ENCODE measurements at places on chromosomes 3 and 15.

- no peak for DNase-seq
Measured at GRCh38 chr3:111618945-111619344, 23.8 kb upstream of the ZBED2 start.

- DNase-seq = no peak
Measured at GRCh38 chr3:171986176-171986575, 53.2 kb upstream of the FNDC3B start.

- no peak for DNase-seq
Measured at GRCh38 chr3:12273045-12273695, 15.7 kb upstream of the PPARG start.

DNA sequence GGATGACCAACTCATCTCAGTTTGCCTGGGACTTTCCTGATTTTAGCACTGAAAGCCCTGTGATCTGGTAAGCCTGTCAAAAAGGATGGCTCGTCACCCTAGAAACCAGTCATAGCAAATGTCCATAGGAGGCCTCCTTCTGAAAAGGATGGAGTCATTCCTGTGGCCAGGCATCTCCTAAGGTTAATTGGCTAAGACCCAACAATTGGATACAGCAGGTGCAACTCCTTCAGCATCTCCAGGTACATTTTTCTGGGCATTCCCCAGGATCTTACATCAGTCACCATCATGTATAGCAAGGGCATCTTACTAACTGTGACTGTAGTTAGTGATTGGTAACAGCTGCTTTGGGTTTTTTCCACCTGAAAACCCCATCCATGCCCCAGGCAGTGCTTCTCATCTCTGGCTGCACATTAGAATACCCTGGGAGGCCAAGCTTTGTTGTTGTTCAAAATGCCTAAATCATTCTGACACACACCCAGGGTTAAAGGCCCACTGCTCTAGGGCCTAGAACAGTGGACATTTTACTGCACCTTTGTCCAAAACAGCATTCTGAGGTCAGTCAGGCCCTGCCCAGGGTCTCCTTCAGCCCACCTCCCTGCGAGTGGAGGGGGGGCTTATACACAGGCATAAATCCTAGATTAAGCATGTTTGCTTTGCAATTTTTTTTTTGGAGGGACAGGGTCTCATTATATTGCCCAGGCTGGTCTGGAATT lies 28.3 kb upstream of the GALNT15 start:
- DNase-seq = no peak

DNA sequence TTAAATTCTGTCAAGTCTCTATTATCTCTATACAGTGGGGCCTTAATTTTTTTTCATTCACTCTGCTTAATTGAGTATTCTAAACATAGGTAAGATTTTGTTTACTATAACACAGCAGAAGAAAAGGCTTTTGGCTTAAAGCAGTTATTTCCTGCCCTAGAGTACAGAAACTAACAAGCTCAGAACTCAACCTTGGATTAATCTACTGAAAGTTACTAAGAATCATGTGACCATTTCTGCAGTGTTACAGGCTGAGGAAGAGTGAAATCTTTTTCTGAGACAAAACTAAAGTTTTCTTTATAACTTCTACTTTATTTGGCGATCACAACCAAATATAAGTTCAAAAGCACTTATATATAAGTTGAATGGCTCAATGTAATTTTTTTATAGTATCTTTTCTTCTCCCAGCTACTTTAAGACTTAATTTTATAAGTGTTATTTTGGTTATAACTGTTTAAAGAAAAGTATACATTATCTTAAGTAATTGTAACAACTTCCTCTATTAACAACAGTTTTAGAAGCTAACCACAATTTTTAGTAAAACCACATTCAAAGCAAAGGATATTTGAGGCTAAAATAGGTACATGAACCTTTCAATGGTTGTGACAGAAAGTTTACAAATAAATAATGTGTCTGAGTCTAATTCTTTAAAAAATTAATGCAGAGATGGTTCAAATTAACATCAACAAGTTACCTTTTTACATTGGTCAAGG lies 240.6 kb upstream of the NAALADL2 start:
- DNase-seq = no peak

GRCh38 chr3:127257351-127257750 lies 30.5 kb downstream of the PRR20G start:
- no peak for DNase-seq

GRCh38 chr3:154758109-154758868 lies 321.8 kb upstream of the MME start:
- DNase-seq = no peak

DNA sequence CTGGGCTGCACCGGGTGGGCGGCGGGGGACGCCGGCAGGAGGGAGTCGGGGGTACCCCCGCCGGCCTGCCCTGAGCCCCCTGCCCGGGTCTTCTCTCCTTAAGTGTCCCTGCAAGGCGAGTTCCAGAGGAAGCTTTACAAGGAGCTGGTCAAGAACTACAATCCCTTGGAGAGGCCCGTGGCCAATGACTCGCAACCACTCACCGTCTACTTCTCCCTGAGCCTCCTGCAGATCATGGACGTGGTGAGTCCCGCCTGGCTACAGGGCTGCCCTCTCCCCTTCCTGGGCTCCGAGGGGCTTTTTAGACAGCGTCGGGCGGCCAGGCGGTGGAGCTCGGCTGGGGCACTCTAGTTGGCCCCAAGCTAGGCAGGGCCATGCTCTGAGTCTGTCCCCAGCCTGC lies 480 bp downstream of the CHRNA7 start:
- no peak for DNase-seq

- DNase-seq = peak; percentile 70
Measured at GRCh38 chr3:196712514-196713413, 587 bp downstream of the PIGX start.

GRCh38 chr3:53708001-53708621 lies 138.1 kb downstream of the CHDH start:
- no peak for DNase-seq

- no peak for DNase-seq
Measured at GRCh38 chr3:123788710-123789109, 95.4 kb downstream of the MYLK start.

GRCh38 chr3:63450023-63450422 lies 171.9 kb downstream of the SYNPR start:
- no peak for DNase-seq

- no peak for DNase-seq
Measured at GRCh38 chr3:149163066-149163465, 33.6 kb downstream of the HPS3 start.

- no peak for DNase-seq
Measured at GRCh38 chr3:36476286-36476942, 96.1 kb downstream of the STAC start.

GRCh38 chr3:56081246-56081645 lies 387.0 kb downstream of the ERC2 start:
- DNase-seq = no peak

DNA sequence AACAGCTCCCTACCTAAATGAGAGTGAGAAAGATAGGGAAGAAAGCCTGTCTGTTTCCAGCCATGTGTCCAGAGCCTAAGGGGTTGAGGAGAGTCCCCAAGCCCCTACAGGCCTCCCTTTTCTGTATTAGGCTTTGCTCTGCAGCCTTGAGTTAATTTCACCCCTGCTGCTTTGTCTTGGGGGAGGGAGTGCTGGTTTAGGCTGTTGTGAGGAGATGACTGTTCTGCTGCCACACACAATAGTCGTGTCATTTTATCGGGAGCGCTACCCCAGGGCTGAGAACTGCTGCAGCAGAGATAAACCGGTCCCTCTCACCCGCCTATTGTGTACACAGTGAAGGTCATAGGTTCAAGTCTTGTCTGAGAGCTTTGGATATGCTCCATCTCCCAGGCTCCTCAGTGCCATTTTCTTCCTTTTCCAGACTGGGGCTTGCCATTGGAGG lies 1.4 kb downstream of the ZNF609 start:
- peak; percentile 10 for DNase-seq

DNA sequence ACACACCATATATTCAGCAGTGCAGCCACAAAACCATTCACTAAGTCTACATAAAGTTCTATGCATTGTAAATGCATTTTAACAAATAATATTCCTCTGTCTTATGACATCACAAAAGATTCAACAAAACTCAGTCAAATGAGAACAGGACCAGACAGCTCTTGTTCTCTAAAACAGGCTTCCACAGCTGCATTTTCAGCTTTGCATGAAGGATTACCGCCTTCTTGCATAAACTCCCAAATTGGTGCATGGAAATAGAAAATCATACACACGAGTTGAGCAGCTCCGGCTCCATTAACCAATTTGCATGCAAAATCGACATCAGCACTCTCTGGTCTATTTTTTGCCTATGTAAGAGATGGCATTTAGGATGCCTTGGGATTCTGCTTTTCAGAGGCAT lies 66.4 kb downstream of the RFTN1 start:
- no peak for DNase-seq

GRCh38 chr3:64343689-64344430 lies 118.6 kb upstream of the PRICKLE2 start:
- no peak for DNase-seq

DNA sequence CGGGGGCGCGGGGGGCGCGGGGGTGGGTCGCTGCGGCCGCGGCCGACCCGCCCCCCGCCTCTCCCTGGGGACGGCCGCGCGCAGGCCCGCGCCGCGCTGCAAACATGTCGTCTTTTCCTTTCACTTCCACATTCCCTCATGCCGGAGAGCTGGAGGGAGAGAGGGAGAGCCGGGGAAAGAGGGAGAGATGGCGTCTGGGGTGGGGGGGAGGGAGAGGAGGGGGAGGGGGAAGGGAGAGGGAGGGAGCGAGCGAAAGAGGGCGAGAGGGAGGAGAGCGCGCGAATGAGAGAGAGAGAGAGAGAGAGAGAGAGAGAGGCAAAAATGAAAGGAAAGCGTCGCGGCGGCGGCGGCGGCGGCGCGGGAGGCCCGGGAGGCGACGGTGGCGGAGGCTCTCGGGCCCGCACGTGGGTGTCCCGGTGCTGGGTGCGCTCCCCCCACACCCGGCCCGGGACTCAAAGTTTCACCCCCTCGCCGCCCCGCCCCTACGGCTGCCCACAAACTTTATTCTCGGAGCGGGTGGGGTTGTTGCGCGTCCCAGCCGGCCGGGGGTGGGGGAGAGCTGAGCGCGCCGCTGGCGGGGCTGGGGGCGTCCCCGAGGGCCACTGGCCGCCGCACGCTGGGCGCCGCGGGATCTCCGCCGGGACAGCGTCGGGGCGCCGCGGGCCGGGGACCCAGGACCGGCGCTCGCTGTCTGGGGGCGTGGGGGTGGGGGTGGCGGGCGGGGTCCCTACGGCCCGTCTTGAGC lies 731 bp downstream of the ZNF710 start:
- peak; percentile 67 for DNase-seq

- no peak for DNase-seq
Measured at GRCh38 chr3:185653949-185654757, 68.1 kb downstream of the SENP2 start.

DNA sequence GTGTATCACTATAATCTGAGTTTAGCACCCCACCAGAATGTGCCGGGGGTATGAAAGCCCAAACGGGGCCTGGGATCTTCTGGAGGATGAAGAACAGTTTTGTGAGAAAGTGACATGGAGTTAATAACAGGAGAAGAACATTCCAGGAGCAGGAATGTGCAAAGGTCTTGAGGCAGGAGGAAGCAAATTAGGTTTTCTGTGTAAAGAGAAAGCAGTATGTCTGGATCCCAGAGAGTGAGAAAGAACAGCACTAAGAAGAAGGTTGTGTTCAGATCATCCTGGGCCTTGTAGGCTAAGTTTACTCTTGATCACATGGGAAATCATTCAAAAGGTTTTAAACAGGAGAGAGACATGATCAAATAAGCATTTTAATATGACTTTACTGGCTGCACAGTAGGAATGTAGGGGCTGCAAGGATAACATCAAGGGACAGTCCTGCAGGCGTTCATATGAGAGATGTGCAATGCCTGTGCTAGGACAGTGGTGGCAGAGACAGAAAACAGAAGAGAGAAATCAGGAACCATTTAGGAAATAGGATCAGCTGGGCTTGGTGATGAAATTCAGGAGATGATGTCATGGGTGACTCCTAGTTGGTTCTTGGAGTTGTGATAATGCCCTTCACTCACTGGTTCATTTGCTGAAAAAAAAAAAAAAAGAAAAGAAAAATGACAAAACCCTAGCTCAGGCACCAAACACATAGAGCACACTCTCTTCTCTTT lies 113.5 kb downstream of the TNIK start:
- DNase-seq = no peak

GRCh38 chr3:72338942-72339669 lies 509.1 kb downstream of the SHQ1 start:
- DNase-seq = peak; percentile 17

- DNase-seq = no peak
Measured at GRCh38 chr15:89936051-89936785, 23.5 kb upstream of the ARPIN start.

- no peak for DNase-seq
Measured at GRCh38 chr3:27503526-27503925, 19.3 kb upstream of the SLC4A7 start.

GRCh38 chr15:67534360-67534759 lies 8.1 kb upstream of the MAP2K5 start:
- DNase-seq = no peak

DNA sequence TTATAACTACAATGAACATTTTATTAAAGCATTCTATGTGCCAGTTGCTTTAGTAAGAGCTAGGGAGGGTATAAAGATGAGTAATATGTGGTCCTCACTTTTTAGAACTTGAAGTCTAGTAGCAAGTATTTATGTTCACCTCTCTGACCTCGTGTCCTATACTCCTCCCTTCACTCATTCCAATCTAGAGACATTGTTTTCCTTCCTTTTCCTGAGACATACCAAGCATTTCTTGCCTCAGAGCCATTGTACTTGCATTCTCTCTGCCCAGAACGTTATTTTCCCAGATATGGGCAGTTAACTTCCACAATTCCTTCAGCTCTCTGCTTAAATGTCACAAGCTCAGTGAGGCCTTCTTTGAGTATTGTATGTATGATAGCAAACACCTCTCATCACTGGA lies 408.6 kb downstream of the PDCD6IP start:
- DNase-seq = no peak

All from stimulated activated CD4-positive, alpha-beta T cell treated with anti-CD3 and anti-CD28 coated beads, Interleukin-12 subunit alpha, Interleukin-12 subunit beta, amount 100 ng/mL, for 4 hours (primary cell).